ENCODE measurements at places on chromosomes 12 and 14. TPM values are rescaled to one million over a fixed set of nuclear protein-coding genes. Genes with fewer than 3 reads are reported as not detected.

GRCh38 chr12:74794522-74794921 lies 256.9 kb downstream of the ATXN7L3B start:
- DNase-seq: no peak

DNA sequence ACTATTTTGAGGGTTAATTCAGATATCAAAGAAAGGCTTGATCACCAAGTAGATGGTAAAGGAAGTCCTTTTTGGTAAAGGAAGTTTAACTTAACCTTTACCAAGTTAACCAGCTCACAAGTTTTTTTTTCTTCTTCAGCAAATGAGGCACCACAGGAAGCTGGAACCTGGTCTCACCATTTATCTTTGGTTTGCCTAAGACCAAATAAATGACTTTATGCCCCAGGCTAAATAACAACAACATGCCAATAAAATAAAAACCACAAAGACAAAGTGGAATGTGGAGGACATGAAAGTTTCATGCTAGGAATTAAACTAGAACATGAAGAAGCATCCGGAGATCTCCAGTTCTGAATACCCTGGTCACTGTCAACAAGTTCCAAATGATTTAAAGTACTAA lies 116.8 kb upstream of the PRICKLE1 start:
- DNase-seq: no peak

DNA sequence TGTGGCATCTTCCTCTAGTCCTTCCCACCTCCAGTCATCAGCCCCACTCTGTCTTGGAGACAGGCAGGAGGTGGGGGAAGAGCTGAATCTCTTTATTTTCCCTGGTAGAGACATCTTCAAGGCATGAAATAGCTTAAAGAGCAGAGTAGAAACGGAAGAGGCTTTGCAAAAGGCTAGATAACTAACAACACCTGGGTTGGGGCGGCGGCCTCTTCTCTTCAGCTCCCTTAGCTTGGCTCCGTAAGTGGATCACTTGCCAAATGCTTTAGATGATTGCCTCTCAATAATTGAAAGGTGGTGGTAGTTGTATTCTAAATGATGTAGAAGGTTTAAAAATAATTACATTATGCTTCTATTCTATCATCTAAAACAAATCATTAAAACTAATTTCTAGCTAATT lies 36.1 kb downstream of the SSPN start:
- no peak for DNase-seq

- no peak for DNase-seq
These were observed 564.0 kb downstream of the CCER1 start for GRCh38 chr12:90390947-90391346.

- DNase-seq: no peak
These were observed 55.6 kb downstream of the TECPR2 start for GRCh38 chr14:102418169-102418852.

DNA sequence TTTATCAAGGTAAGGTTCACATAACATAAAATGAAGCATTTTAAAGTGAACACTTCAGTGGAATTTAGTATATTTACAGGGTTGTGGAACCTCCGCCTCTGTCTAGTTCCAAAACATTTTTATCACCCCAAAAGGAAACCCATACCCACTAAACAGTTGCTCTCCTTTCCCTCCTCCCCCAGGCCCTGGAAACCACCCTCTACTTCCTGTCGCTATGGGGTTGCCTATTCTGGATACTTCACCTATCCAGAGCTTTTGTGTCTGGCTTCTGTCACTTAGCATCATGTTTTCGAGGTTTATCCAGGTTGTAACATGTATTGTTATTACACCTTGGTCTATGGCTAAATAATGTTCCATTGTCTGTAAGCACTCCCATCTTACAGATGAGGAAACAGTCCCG lies 27.7 kb upstream of the ZFP36L1 start:
- no peak for DNase-seq

- no peak for DNase-seq
These were observed 20.1 kb upstream of the TBX3 start for GRCh38 chr12:114704096-114704495.

CCDC177 gene
- not detected for total RNA-seq

- DNase-seq: no peak
These were observed 643 bp upstream of the TAMALIN start for GRCh38 chr12:52005903-52006703.

DNA sequence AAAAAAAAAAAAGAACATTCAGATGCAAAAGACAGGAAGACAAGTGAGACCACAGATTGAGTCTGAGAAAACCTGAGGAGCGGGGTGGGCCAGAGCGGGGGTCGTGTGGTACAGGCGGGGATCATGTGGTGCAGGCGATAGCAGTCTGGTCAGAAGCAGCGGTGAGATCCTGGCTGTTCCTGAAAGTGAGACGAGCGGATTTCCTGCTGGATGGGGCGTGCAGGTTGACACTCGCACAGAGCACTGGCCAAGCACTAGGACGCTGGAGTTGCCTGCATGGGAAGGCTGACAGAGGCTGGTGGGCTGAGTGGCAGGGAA lies 35.7 kb downstream of the CDC42BPB start:
- DNase-seq: no peak

GRCh38 chr12:106585105-106585520 lies 2.3 kb downstream of the RFX4 start:
- no peak for DNase-seq

LIN7A gene
- 2.6 TPM for total RNA-seq

TNFAIP2 gene
- total RNA-seq: 136 TPM

Measured in glomerular endothelial cell (primary cell).